ENCODE measurements at places on chromosomes 4 and X.

DNA sequence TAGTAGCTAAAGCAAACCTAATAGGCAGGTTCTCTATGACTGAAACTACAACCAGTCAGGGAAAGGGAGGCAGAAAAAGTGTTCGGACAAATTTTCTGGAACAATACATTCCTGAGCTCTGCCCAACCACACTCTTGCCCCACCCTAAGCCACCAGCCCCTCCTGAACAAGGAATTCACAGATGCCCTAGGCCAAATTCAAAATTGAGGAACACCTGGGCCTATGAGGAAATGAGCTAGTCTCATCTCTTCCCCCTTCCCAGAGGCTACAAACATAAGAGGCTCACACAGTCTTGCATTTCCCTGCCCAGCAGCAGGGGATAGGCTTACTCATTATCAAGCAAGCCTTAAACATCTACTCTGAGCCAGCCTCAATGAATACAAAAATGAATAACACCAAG, 284.7 kb downstream of the ZNF674 start:
- DNase-seq = no peak

GRCh38 chrX:87687703-87688102, 170.1 kb downstream of the KLHL4 start:
- no peak for DNase-seq

DNA sequence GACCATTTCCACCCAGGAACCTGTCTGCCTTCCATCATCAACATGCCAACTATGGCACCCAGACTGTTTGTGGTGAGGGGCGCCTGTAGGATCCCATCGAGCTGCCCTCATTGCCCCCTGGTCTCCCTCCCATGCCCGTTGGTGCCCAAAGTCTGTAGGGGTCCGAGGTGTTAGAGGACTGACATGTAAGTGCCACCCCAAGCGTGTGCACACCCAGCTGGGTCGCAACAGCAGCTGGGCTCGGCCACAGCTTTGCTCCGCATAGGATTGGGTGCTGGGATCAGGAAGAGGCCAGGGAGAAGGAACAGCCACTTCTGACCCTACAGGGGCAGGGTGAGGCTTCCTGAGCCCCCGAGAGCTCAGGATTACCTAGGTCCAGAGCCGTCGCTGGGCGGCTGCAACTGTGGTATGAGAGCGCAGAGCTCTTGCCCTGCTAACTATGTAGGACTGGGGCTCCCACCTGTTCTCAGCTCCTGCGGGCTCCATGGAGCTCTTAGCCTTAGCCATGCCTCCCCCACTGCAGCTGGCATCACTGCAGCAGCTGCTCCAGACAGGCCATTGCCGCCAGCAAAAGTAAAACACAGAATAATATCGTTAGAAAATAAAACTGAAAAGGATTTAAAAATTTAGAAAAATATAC, 1160.3 kb downstream of the FSTL5 start:
- DNase-seq = no peak

GRCh38 chrX:38881727-38882126, 80.5 kb downstream of the MID1IP1 start:
- no peak for DNase-seq

- no peak for DNase-seq
These were observed 58.2 kb downstream of the CD38 start for GRCh38 chr4:15836362-15836761.
